Effector CD8-positive, alpha-beta T cell (primary cell): ENCODE measurements at places on chromosomes 12 and 14.

DNA sequence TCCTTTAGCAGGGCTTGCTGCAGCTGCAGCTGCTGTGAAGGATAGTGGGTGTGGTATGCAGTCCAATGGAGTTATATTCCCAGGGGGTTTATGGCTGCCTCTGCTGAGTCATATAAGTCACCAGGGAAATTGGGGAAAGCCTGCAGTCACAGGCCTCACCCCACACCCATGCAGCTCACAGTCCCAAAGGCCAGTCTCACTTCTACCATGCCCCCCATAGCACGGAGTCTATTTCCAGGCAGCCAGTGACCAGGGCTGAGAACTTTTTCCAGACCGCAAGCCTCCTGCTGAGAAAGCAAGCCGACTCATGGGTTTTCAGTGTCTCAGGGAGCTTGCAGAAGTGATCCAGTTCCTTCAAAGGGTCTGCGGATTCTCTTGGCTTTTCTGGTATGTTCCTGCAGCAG, 322.4 kb upstream of the CLEC14A start:
- no peak for DNase-seq

GRCh38 chr14:97336816-97337215, 539.6 kb downstream of the VRK1 start:
- no peak for DNase-seq

GRCh38 chr14:93956514-93957332, 19.6 kb downstream of the ASB2 start:
- no peak for DNase-seq

DNA sequence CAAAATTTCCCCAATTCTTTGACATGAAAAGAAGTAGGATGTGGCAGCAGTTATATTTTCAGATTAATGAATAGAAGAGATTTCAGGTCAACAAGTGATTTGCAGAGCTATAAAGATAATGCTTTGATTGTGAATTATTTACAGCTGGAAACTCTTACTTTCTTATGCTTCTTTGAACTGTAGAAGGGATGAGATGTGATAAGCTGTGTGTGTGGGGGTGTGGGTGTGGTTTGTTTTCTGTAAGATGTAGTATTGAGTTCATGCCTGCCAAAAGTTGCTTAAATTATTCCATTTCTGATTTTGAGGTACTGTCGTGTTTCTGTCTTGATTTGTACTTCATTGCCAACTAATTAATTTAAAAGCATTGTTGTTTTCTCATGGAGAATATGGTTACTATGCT, 22.7 kb downstream of the AEBP2 start:
- DNase-seq: no peak

DNA sequence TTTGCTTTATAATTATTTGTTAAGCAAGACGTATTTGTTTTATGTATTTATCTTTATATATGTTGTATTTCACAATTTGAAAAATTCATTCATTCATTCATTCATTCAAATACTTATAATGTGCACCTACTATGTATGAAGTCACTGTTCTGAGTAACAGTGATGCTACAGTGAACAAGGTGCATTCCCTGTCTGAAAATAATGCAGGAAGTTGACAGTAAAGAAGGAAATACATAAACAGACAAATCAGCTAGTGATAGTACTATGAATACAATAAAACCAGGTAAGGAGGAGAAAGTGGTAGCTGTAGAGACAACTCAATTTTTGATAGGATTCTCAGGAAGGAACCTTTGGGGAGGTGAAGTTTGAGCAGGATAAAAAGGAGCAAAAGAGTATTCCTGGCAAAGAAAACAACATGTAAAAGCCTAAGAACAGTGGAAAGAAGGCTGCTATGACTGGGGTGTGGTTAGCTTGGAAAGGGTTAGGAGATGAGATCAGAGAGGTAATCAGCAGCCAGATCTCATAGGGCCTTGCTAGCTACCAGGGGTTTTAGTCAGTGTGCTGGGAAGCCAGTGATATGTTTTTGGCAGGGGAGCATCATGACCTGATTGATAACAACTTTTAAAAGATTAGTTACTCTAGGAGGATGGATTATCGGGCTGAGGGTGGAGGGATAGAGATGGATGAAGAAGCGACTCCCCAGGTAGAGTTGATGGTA, 17.4 kb downstream of the BICDL1 start:
- DNase-seq: no peak

DNA sequence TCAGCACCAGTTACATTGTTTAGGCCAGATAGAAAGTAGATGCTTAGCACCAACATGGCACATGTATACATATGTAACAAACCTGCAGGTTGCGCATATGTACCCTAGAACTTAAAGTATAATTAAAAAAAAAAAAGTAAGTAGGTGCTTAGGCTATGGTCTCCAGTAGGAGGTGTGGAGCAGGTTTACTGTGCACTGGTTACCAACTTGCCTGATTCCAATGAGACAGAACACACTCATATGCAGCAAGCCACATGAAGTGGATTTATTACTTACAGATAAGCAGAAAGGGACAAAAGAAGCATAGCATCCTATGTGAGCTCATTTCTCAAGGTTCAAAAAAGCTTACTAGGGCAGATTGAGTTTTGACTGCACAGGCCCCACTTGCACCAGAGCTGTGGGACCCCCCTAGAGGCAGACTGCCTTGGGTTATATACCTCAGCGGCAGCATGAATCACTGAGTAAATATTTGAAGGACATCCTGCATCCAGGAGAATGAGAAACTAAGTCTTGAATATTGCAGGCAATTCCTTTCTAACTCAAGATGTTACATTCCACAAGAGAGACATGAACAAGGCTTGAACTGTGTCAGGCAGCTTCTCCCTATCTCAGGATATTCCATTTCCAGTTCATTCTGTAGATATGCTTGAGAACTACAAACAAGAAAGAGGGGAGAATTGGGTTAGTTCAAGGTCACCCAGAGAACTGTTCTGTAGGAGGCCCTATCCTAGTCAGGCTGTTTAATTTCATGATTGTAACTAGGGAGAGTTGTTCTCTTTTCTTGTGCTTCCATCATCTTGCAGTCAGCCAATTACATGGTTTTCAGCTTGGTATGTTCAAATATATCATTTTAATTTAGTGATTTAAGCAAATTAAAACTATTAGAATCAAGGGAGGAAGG, 30.1 kb downstream of the LRFN5 start:
- DNase-seq: no peak

DNA sequence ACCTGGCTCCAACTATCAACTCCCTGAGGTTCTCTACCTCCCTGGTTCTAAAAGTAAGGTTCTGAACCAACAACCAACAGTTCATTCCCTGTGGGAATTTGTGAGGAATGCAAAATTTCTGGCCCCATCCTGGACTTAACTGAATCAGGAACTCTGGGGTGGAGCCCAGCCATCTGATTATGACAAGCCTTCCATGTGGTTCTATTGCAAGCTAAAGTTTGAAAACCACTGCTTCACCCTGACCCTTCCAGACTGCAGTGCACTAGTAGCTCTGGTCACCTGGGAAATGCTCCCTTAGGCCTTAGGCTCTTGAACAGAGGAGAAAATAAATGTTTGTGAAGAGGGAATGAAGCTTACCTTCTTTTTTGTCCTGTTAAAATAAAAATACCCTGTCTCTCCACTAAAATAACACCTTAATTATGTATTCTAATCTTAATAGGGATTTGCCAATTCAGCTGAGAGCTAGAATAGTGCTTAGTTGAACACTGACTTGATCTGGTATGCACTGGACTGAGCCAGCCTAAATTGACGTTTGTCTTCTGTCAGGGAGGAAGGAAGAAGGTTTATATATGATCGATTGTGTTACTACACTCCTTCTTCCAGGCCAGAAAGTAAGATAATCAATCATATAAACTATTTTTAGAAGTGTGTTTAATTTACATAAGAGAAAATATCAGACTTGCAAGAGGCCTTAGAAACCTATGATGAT, 39.1 kb upstream of the DDHD1 start:
- DNase-seq: no peak

DNA sequence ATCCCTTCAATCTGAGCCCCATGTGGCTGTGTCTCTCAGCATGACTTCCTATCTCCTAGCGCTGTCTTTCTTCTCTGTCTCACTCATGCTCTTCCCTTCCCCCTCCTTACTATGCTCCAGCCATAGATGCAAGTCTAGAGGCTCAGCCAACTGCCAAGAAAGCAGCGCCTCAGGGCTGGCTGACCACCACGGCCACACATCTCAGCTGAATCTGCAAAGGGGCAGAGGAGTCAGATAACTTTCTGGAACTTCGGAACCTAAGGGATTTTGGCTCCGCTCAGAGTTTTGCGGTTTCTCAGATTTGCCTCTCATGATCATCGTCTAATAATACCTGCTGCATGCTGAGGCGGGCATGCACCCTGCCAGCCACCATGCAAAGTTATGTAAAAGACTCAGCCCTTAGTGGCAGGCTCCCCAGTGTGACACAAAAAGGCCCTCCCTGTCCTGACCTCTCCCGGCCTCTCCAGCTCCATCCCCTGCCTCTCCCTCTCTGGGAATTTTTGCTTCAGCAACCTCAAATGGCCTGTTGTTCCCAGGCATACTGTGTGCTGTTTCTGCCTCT, 5.0 kb upstream of the FGF6 start:
- no peak for DNase-seq

DNA sequence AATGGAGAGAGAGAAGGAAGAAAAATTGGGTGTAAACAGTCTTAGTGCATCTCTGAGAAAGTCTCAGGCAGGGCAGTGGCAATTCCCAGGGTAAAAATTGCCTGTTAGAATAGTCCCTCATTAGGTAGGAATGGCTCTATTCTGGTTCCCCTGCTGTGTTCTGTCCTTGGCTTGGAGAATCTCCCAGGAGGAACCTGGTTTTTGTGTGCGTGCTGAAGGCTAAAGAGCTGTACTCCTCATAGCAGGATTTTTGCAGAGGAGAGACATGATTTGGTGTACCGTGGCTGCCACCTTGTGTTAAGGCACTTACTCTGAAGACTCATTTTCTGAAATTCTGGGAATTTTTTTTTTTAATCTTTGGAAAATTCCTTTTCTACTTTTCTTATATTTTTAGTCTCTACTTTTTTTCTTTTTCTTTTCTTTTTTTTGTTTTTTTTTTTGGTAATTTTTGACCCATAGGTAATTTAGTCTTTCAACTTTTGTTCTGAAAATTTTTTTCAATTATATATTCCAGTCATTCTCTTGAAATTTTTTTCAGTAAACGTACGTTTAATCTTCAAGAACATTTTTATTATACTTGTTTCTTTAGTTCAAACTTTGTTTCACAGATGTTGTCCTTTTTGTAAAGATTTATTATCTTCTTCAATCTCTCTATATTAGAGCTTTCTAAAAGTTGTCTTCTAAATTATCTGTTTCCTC, 63.8 kb downstream of the FBXO33 start:
- DNase-seq: no peak

GRCh38 chr12:65529771-65530435, 251.4 kb downstream of the MSRB3 start:
- DNase-seq: no peak

- no peak for DNase-seq
Observed at GRCh38 chr12:114412307-114412706, 6.4 kb upstream of the TBX5 start.

DNA sequence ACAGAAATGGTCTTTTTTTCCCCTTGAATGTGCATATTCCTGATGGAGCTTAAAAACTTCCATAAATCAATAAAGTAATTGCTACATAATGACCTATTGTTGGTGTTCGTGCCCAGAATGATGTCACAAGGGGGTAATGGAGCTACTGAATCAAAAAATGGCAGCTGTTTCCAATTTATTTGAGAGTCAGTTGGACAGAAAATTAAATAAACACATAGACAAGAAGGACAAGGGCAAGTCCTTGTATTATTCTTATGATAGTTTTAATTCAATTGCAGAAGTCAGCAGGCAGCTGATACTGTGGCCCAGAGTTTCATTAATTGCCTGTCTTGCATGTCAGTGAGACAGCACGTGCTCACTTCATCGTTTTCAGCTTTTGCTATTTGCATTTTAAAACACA, 473.5 kb downstream of the ETNK1 start:
- DNase-seq: no peak

DNA sequence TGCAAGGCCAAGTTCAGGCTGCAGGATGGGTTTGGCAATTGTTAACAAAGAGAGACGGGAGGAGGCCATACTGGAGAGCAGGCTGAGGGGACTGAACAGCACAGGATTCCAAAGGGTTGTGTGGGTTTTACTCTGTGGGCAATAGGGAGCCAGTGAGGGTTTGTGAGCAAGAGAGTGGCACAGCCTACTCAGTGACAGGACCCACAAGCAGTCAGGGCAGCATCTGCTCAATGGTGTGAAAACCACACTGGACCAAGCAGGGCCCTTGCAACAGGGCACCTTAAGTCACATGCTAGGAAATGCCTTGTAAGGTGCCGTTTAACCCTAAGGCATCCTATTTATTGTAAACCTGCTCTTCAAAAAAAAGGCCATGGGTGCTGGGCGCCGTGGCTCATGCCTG, 22.0 kb downstream of the SYNE3 start:
- DNase-seq: no peak

DNA sequence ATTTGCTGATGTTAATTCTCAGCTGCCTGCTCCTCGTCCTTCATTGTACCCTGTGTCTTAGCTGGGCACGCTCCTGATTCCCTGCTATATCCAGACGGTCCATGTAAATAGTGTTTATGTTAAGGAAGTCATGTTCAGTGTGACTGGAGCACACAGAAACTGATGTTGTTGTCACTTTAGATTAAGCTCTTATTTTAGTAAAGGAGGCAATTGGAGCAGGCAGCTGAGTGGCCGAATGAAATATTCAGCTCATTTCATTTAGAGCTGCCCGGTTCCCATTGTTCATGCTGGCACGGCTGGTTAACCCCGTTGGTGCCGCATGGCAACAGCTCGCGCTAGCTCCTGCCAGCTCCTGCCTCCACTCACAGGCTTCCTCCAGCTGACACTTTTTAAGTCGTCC, 446.8 kb upstream of the SOX5 start:
- no peak for DNase-seq

GRCh38 chr12:132455565-132455964, 34.4 kb upstream of the FBRSL1 start:
- no peak for DNase-seq

DNA sequence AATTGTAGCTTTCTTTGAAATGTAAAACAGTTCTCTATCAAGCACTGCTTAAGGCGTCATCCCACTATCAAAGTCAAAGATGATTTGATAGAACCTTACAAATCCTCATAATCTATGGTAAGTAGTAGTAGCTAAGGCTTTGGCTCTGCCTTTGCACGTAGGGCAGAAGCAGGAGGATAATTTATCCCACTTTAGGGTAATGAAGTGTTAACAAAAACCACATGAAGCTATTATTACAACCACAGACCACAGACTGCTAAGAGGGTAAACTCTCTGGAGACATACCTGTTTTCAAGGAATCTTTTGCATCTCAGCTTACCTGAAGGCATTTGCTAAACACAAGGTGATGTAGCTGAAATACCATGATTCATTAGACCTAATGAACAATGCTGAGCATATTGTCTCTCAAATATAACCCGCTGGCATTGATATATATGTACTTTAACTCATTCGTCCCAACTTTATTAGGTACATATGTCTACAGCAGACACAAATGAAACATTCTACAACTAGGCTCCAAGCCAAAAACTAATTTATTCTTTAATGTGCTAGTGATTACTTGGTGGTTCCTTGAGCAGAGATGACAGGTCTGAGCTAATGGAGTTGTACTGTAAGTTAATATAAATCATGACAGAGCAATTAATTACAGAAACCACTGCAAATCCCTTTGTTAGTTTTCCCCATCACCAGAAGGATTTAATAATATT, 368.8 kb downstream of the ETNK1 start:
- no peak for DNase-seq

- DNase-seq: no peak
Observed at GRCh38 chr12:107179871-107180270, 86.5 kb upstream of the CRY1 start.
